ENCODE measurements at places on chromosomes 7 and 10.

DNA sequence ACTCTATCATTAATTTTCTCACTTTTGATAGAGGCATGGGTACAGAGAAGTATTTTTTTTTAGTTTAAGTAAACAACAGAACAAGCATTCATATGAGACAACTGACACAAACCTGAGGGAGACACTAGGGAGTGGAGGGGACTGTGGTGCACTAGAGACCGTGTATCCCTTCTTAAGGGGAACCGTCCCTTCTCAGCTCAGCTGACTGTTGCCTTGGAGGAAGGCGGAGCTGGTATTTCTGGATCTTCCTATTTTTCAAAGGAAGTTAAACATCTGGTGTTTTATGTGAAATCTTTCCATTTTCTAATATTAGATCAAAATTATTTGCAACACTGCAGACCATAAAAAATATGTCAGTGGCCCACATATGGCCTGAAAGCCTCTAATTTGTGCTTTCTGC is 113.6 kb upstream of the MACROH2A2 start:
- DNase-seq = no peak

DNA sequence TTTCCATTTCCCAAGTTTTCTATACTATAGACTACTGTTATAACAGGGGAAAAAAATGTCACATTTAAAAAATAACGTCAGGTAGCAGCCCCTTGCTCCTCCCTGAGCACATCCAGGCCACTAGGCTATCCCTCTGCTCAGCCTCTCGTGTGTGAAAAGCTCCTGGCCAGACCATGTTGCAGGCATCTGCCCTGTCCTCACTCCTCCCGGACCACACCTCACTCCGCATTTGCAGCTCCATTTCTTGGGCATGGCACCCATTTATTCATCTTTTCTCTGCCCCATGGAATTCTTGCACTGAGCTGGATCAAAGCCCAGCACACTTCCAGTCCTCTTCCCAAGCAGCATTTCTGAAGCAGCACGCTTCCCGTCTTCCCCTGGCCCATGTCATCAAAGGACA is 1.4 kb upstream of the GDF2 start:
- no peak for DNase-seq

DNA sequence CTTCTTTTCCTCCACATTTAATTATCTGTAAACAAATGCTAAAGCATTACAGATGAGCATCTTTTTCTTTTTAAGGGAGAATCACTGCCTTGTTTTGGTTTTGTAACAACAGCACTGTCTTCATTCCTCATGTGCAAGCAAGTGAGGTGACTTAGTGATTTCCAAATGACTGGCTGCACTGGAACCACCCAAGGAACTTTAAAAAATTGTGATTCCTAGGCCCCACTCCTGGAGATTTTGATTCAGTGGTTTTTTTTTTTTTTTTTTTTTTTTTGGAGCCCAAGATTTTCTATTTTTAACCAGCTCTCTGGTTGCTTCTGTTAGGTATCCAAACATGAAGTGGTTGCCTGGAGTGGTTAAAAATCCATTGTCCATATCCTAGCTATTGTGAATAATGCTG is 176.2 kb downstream of the LRMDA start:
- DNase-seq = no peak

DNA sequence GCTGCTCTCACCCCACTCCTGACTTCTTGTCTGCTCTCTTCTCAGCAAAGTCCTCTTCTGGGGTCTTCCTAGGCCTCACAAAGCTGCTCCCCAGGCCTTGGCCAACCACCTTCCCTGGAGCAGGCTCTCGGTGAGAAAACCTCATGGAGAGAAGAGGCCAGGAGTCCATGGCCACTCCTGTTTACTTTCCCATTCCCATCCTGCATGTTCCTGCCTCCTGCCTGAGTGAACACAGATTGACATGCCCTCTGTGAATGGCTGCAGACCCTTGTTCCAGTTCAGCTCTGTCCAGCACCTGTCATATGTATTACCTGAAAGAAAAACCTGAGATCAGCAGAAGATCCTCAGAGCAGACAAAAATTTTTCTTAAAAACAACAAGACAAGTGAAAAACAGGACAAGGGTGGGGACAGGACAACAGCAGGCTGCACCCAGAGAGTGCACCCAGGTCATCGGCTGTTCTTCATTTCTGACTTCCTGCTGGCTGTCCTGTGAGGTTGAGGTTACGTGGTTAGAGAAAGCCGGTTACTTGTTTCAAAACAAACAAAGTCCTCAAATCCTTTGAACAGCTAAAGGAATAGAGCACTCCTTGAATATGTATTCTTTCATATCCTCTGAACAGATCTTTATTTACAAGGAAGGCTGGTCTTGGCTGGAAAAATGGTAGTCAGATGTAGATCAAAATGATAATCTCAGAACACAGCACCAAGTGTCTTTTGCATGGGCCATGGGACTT is 34.0 kb upstream of the DLD start:
- DNase-seq = no peak

DNA sequence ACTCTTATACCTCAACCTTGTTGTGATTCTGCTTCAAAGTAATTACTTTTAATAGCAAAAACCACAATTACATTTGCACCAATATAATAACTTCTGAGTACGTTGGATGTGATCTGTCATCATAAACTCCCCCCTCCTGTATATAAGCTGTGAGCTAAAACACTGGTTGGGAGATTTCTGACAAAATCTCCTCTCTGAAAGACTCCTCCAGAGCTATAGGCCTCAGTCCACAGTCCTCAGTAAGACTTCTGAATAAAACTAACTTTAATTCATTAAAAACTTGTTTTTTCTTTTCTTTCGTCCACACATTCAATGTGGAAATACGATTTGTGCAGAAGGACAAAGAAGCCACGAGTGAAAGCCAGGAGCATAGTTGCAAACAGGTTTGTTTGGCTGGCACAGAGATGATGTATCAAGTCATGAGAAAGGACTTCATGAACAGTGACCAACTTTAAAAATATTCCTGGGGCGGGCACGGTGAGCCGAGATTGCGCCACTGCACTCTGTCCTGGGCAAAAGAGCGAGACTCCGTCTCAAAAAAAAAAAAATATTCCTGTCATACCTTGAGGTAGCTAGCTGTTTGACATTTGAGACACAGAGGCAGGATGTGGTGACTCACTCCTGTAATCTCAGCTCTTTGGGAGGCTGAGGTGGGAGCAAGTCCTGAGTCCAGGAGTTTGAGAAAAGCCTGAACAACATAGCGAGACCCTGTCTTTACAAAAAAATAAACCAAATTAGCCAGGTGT is 91.1 kb upstream of the ARHGAP21 start:
- DNase-seq = no peak

GRCh38 chr10:132319853-132320653 is 11.9 kb upstream of the LRRC27 start:
- no peak for DNase-seq

DNA sequence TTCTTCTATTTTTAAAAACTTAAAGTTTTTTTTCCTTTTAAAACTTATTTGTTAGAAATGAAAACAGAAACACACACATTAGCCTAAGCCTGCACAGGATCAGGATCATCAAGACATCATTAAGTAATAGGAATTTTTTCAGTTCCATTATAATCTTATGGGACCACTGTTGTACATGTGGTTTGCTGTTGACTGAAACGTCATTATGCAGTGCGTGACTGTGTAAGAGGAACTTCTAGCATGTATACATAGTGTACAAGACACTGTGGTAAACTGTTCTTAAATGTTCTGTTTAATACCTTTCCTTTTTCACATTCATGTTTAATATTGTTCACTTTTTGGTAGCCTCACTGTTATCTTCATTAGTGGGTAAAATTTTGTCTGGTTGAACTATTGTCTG is 12.1 kb downstream of the ENTPD7 start:
- DNase-seq = no peak

DNA sequence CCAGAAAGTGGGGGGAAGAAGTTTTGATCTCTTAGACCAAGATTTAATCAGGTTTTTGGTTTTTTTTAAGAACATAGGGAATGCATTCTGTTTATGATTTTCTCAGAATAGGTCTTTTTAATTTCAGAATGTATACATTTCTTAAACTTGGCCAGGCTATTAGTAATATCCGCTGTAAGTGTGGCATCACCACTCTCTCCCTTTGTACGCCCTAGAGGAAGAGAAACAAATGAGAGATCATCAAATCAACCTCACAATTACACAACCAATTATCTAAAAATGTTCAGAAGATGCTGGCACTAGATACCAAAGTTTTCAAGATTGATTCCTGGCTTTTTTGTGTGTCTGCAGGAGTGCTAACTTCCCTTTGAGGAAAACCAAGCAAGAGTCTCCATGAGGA is 70.0 kb downstream of the KLF6 start:
- no peak for DNase-seq

- no peak for DNase-seq
Measured at GRCh38 chr10:44293842-44294241, 91.1 kb downstream of the CXCL12 start.

DNA sequence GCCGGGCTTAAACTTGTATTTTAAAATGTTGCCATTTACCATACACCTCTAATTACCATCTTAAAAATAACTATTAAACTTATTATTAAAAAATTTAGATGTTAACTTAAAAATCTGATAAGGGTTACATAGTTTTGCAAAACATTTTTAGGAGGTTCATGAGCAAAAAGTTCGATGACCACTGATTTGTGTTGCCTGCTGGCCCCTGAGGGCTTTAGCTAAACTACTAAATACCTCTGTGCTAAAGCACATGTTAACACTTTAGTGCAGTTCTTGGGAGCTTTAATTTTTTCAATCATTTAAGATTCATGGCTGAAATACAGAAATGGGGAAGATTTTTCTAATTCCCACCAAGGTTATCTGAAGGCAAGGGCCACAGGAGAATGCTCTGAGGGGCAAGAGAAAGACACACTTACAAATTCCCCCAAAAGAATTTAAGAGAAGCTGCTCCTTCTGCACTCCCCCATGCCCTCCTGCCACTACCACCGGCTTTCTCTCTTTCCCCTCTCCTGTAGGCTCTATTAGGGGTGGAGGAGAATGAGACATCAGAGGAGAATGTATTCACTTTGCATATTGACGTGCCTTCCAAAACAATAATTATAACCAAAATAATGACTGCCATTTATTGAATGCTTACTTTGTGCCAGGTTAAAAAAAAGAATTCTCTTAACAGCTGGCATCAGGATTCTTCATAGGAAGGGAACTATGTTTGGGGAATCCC is 106.2 kb downstream of the RTKN2 start:
- no peak for DNase-seq

- DNase-seq = no peak
Measured at GRCh38 chr10:50604809-50605208, 18.9 kb downstream of the SGMS1 start.

GRCh38 chr7:133025056-133025455 is 56.8 kb downstream of the CHCHD3 start:
- no peak for DNase-seq

GRCh38 chr10:3902809-3903410 is 117.9 kb upstream of the KLF6 start:
- DNase-seq = no peak

DNA sequence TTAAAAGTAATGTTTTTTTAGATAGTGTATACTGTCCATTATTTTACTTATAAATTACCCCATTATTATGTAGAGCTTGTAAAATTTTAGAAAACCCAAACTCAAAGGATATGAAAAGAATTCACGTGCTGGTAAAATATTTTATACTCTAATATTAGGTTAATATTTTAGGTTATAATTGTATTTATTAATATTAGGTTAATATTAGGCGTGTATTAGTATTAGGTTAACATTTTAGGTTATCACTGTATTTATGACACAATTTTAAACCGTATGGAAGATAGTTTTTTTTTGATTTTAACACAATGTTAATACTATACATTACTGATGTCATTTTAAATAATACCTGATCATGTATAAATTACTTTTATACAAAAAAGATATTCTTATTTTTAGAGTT is 48.5 kb downstream of the ARL4A start:
- no peak for DNase-seq

DNA sequence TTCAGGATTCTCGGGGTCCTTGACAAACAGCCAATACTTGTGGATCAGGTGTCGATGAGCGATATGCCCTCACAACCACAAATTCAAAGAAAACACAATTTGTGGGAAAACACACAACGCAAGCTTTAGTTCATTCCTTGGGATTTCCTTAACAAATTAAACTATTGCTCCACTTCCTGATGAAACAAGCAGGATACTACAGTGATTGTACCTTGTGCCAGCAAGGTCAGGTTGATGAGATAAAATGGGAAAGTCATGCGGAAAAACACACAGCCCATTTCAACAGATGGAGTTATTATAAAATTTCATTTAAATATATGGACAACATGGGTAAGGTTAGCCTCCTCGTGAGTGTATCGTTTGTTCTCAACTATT is 8.8 kb upstream of the RHOBTB1 start:
- no peak for DNase-seq

DNA sequence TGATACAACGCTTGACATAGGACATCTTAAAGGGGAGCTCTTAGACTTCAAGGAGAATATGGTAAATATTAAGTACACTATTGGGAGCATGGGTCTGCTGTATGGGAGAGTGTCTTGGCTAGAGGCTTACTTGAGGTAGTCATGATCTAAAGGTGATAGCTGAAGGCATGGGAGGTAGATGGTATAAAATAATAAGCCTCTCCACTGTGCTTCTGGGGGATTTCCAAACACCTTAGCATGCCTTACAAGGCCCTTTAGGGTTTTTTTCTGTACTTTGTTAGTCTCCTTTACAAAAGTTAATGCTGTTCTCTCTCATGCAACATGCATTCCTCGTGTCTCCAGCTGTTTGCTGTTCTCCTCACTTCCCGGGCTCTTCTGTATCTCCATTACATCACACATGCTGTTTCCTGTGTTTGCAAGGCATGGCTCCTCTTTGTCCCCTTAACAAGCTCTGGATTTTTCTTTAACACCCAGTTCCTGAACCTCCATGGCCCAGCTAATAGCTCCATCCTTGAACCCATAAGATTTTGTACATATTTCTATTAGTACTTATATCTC is 449.7 kb downstream of the AUTS2 start:
- no peak for DNase-seq
